ENCODE measurements at places on chromosomes 11 and 22.
A peak's percentile ranks its signal among the peaks of the same experiment; 100 is the strongest.

DNA sequence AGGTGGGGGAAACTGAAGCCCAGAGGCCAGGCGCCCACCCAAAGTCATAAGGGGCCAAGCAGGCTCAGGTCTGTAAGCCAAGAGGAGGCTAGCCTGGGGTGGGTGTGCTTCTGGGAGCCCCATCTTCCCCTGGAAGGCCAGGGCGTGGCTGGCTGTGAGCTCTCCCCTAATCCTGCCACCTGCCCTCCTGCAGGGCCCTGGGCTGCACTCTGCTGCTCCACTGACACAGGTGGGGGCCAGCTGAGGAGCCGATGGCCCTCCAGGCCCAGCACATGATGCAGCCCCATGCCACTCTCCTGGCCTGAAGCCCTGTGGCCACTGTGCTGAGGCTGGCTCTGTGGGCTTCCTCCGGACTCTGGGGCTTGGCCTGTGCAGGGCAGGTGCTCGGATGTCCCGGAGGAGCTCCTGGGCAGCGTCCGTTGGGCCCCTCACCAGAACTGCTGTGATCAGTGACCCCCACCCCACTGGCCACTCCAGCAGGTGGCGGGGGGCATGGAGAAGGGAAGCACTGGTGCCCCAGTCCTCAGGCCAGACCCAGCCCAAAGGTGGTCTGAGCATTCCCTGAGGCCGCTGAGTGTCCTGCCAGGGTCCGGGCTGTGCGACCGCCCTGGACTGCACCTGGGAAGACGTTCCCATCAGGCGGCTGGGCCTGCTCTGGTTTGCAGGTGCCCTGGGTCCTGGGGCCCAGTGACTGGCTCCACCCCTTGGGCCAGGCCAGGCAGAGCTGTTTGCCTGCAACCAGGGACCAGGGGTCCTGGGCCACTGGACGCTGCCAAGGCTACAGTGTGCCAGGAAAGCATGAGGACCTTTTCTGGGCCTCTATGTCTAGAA lies 8.5 kb downstream of the PIM3 start:
- no peak for DNase-seq

- no peak for DNase-seq
These were observed 19.7 kb upstream of the ALX4 start for GRCh38 chr11:44329472-44330230.

DNA sequence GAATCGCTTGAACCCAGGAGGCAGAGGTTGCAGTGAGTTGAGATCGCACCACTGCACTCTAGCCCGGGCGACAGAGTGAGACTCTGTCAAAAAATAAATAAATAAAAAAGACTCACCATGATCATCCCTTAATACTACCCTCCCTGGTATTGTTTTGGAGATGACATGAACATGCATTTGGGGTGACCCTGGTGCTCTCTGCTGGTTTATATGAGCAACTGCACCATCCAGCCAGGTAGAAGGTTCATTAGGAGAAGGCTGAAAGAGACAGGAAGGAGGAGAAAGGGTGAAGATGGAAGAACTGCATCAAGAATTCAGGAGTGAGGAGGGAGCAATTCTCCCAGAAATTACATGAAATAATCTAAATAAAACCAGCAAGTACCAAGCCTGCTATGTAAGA lies 37.8 kb downstream of the SLC5A1 start:
- DNase-seq, result peak; percentile 35

- DNase-seq, result no peak
These were observed 66.9 kb downstream of the SPON1 start for GRCh38 chr11:14029440-14029839.

DNA sequence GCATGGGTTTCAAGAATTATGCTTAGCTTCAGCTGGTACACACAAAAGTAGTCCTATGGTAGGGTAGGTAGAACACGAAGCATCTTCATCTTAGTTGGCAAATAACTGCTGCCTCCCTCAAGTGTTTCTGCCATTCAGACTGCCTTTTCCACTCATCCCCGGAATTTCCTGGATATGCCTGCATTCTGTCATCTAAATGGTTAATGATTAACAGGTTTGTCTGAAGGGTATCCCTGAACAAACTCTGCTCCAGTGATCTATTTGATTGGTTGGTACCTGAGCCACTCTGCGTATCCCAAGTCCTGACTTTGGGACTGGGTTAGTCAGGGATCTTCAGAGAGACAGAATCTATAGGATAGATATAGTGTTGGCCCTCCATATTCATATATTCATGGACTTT lies 272.3 kb upstream of the RAG2 start:
- DNase-seq, result no peak

- DNase-seq, result no peak
These were observed 1306.8 kb downstream of the TBC1D22A start for GRCh38 chr22:48069256-48069655.

DNA sequence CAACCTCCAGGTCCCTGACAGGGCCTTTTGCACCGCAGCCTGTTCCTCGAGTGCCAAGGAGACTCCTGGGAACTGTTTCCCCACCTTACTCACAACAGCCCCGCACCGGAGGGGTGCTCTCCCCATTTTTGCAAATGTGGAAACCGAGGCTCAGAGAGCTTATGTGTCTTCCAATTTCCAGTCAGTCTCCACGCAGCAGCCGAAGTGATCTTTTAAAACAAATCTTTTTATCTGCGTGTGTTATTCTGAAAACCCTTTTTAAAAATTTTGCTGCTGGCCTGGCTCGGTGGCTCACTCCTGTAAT lies 409 bp upstream of the TMEM134 start:
- no peak for DNase-seq

GRCh38 chr11:130471731-130472433 lies 23.4 kb downstream of the ADAMTS15 start:
- DNase-seq, result no peak

- DNase-seq, result no peak
These were observed 108.8 kb downstream of the MPPED1 start for GRCh38 chr22:43520632-43521039.

DNA sequence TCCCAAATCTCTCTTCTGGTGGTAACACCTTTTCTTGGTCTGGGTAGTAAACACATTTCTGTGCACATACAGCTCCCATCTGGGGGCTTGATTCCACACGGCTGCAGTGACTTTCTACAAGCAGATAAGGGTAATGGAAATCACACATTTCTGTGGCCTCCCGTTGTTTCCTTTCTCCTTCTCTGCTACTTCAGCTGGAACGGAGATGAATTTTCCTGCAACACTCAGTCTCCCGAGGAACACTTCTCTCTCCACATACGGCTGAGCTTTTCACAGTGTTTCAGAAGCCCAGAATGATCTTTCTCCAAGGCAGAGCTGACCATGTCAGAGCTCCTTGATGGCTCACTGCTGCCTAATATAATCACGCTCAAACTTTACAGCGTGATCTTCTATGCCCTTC lies 364.3 kb upstream of the NARS2 start:
- DNase-seq, result no peak

GRCh38 chr11:58658623-58659022 lies 36.2 kb downstream of the CNTF start:
- no peak for DNase-seq

GRCh38 chr11:57499413-57499982 lies 16.0 kb downstream of the SLC43A1 start:
- peak; percentile 87 for DNase-seq

GRCh38 chr22:47309476-47309875 lies 547.0 kb downstream of the TBC1D22A start:
- no peak for DNase-seq

DNA sequence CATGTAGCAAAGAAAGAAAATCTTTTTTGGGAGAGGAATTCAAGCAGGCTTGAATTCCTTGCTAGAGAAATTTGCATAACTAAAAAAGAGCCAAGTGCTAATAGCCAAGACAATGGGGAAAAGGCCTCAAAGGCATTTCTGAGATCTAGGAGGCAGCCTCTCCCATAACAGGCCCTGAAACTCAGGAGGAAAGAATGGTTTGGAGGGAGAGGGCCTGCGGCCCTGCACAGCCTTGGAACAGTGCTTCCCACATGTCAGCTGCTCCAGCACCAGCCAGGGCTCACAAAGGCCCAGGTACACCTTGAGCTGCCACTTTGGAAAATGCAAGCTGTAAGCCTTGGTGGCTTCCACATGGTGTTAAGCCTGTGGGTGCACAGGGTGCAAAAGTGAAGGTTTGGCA lies 55.5 kb upstream of the TSPAN18 start:
- DNase-seq, result no peak

DNA sequence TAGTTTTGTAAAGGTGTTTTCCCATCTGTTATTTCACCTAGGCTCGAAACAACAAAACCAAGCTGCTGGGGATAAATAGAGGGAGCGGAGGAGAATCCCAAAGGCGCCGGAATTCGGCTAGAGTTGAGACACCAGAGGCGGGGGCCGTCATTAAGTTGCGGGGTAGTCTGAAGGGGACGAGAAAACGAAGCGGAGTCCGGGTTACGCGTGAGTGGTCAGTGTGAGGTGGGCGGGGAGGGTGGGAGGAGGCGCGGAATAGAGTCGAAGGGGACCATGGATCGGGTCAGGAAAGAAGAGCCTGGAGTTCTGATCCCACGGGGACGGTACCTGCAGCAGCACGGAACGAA lies 361 bp downstream of the SRPRA start:
- no peak for DNase-seq

DNA sequence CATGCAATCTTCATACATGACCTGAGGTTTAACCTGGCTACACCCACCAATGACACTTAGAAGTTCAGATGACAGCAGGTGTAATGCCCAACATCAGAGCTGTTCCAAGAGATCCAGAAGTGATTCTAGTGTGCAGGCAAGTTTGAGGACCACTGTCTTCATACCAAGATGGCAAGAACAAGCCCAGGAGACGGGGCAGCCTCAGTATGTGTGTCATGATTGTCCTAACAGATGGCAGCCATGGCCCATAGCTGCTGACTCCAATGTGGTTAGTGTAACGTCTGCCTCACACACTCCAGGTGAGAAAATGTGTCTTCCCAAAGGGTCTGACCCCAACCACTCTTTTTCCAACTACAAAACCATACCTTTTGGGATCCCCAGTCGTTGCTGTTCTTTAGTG lies 97.3 kb downstream of the ETS1 start:
- DNase-seq, result no peak

DNA sequence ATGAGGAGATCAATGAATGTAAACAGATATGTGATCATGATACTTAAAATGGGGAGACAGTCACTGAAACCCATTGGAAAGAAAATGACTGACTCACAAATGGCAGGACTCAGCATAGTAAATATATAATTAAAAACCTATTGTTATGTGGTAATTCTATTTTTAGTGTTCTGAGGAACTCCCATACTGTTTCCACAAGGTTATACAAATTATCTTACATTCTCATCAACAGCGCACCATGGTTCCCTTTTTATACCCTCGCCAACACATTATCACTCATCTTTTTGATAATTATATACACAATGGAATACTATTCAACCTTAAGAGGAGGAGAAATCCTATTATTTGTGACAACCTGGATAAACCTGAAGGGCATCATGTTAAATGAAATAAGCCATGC lies 17.1 kb downstream of the OR5B21 start:
- no peak for DNase-seq

GRCh38 chr11:122104341-122104740 lies 11.7 kb downstream of the BLID start:
- no peak for DNase-seq

DNA sequence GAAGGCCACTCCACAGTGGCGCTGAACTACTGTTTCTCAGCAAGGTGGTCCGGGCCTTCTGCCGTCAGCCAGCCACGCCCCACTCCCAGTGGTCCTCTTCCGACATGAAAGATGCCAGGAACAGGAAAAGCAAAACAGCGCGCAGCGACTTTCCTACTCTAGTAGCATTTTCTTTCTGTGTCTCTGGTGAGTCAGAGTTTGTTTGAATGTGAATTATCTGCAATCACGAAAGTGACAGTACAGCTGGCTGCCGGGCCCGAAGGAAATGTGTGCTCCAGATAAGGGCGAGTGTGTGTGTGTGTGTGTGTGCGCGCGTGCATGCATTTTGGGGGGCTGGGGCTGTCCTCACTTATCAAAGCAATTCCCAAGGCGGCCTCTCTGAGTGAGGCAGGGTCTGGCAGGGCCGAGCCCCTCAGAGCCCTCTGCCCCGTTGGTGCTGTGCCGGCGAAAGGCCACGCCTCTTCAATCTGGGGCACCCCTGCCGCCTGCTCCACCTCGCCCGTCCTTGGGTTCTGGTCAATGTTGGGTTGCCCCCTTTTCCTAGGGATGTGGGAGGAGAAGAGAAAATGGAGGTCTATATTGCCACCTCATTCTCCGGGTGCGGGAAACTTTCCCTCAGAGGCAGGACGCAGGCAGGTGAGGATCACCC lies 288.5 kb downstream of the KIRREL3 start:
- DNase-seq, result no peak

DNA sequence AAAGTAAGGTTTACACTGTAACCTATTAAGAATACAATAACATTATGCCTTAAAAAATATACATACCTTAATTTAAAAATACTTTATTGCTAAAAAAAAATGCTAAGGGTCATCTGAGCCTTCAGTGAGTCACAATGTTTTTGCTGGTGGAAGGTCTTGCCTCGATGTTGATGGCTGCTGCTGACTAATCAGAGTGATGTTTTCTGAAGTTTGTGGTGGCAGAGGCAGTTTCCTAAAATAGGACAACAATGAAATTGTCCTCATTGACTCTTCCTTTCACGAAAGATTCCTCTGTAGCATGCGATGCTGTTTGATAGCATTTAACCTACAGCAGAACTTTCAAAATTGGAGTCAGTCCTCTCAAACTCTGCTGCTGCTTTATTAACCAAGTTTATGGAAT lies 97.6 kb downstream of the FAT3 start:
- no peak for DNase-seq

DNA sequence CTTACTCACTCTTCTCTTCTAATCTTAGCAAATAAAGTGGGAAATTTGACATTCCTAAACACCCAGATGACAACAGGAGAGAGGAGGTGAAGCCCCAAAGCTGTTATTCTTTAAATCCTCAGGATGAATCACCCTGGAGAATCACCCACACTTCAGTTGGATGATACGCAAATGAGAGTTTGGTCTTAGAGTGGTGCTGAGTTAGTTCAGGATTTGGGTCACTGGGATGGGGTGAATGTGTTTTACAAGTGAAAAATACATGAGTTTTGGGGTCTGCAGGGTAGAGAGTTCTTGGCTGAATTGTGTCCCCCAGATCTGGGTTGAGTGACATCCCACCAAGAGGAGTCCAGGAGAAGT lies 117.2 kb downstream of the GGTLC2 start:
- DNase-seq, result no peak

DNA sequence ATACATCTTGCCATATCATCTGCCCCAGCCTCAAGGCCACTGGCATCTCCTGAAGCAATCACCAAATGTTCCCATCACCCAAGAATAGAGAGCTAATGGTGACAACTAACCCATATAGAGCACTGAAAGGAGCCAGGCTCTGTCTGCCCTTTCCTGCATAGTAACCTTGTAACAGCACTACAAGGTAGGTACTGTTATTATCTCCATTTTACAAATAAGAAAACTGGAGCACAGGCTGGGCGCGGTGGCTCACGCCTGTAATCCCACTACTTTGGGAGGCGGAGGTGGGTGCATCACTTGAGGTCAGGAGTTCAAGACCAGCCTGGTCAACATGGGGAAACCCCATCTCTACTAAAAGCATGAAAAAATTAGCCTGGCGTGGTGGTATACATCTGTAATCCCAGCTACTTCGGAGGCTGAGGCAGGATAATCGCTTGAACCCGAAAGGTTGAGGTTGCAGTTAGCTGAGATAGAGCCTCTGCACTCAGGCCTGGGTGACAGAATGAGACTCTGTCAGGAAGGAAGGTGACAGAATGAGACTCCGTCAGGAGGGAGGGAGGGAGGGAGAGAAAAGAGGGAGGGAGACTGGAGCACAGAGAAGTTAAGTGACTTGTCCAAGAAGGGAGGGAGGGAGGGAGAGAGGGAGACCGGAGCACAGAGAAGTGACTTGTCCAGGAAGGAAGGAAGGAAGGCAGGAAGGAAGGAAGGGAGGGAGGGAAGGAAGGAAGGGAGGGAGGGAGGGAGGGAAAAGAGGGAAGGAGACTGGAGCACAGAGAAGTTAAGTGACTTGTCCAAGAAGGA lies 2.2 kb downstream of the SLC35F2 start:
- no peak for DNase-seq

- DNase-seq, result no peak
These were observed 55.7 kb downstream of the PTPRJ start for GRCh38 chr11:48036011-48036410.
